ENCODE measurements at places on chromosomes 1 and 21. TPM values are rescaled to one million over a fixed set of nuclear protein-coding genes. Genes with fewer than 3 reads are reported as not detected.
A peak's percentile ranks its signal among the peaks of the same experiment; 100 is the strongest.

DNA sequence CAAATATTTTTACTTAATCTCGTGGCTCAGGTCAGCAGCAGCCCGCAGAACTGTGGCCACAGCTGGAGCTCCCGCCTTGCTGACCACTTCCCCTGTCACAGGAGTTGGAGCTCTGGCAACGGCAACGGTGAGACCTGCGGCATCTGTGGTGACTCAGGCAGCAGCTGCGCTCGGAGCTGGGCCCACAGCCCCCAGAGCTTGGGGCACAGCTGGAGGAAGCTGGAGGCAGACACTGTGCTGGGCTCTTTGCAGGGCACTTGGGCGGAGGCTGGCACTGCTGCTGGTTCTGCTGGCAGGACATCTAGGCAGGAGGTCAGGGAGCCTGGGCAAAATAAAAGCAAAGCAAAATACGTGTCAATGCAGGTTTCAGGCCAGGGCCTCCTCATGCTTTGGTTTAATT, at the start of gene LCE3A:
Gene LCE3A (minus strand): TSS at position 301 of the 400 bp plus-strand sequence. CDS start 0 bp downstream, at position 301.
- peaks cover 11% of the 10 kb centered on the region for H3K27me3 ChIP-seq
- no peak within 1 kb of the TSS for H3K27ac ChIP-seq
- no peaks in the 10 kb centered on the region for H3K36me3 ChIP-seq

AADACL4 gene
- not detected for total RNA-seq

DNA sequence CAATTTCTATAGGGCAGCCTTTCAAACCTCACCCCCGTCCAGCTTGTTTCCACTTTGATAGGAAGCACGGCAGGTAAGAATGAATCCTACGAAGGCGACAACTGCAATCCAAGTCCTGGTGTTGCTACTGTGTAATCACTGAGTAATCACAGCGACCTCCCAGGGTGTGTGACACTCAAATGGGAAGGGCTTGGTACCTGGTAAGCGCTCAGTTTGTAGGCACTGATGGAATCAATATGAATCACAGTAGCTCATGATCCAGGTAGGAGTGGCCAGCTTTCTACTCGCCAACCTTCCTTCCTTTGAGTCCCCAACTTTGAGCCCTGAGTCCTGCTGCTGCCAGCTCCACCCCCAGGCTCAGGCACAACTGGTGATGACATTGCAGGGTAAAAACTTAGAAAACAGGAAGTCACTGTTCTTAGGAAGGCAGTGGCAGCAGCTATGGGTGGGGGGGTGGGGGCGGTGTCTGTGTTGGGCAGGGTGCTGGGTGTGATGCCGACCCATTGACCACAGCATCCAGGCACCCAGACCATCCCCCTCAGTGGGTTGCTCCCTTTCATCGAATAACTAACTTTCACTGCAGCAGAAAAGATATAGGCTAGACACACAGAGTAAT, 70.7 kb downstream of the CD247 start:
- peaks cover 66% of the 10 kb centered on the region for H3K4me1 ChIP-seq
- DNase-seq = peak; percentile 92
- peak overlapping the region; percentile 79 for H3K4me3 ChIP-seq
- peak overlapping the region; percentile 93 for H3K27ac ChIP-seq

DNA sequence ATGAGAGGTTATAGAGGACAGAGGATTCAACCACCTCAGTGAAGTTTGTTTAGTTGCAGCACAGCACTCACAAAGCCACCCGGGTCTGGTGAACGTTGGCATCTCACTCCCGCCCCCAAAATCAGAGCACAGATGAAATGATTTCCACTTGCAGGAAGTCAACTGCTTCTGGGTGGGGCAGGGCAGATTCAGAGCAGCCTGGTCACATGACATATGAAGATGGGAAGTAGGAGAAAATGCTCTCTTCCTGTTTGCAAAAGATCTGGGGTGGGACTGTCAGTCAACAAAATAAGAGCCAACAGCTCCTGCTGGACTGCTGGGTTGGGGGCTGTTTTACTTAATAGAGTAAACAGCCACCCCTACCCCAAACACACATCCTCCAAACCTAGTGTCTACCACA, 43.2 kb downstream of the LRRC71 start:
- peaks cover 41% of the 10 kb centered on the region for H3K4me1 ChIP-seq
- DNase-seq = peak; percentile 85
- peaks cover 20% of the 10 kb centered on the region for H3K36me3 ChIP-seq
- peak overlapping the region; percentile 19 for H3K27ac ChIP-seq
- peak overlapping the region; percentile 79 for H3K4me3 ChIP-seq
- peaks cover 20% of the 10 kb centered on the region for H3K27me3 ChIP-seq

DNA sequence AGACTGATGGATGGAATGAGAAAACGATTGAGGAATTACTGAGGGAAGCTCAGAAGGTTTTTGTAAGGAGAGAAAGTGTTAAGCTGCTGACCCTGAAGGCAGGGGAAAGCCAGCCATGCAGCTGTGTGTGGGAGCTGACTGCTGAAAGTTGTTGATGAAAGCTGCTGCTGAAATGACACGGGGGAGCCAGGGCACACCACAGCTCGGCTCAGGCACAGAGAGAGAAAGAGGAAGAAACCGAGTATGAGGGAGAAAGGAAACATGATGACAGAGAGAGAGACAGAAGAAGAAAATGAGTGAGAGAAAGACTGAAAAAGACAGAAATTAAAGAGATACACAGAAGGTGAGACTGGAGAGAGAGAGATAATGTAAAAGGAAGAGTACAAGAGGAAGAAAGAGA, 115.5 kb downstream of the LRRC53 start:
- H3K36me3 ChIP-seq = no peaks in the 10 kb centered on the region
- no peak overlapping the region for H3K4me3 ChIP-seq
- no peaks in the 10 kb centered on the region for H3K27me3 ChIP-seq
- no peak overlapping the region for H3K27ac ChIP-seq
- H3K4me1 ChIP-seq = no peaks in the 10 kb centered on the region

- H3K4me1 ChIP-seq = peaks cover 58% of the 10 kb centered on the region
- no peak overlapping the region for H3K27ac ChIP-seq
- no peaks in the 10 kb centered on the region for H3K27me3 ChIP-seq
- H3K36me3 ChIP-seq = peaks cover 52% of the 10 kb centered on the region
- DNase-seq = no peak
- no peak overlapping the region for H3K4me3 ChIP-seq
Observed at GRCh38 chr1:113942527-113942926, 13.4 kb downstream of the HIPK1 start.

- peaks cover 4% of the 10 kb centered on the region for H3K36me3 ChIP-seq
- H3K27me3 ChIP-seq = no peaks in the 10 kb centered on the region
- peaks cover 6% of the 10 kb centered on the region for H3K4me1 ChIP-seq
- no peak overlapping the region for H3K4me3 ChIP-seq
Observed at GRCh38 chr1:19066248-19066873, 109.9 kb upstream of the IFFO2 start.

DNA sequence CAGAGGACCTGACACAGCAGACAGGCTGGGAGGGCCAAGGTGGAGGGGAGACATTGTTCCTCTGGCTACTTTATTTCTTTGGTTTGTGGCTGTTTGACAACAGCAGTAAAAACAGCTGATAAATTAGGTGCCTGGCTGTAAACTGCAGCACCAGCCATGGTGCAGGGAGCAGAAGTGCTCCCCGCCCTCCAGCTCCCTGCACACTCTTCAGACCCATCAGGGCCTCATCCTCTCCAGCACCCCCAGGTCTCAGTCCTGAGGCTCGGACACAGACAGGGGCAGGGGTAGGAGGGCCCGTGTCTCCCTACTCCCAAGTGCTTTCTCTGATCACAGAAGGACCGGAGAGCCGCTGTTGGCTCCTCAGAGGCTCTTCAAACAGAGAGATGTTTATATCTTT, 17.7 kb upstream of the LRRN2 start:
- no peaks in the 10 kb centered on the region for H3K36me3 ChIP-seq
- DNase-seq = no peak
- no peak overlapping the region for H3K27ac ChIP-seq
- no peak overlapping the region for H3K4me3 ChIP-seq
- H3K27me3 ChIP-seq = peaks cover 5% of the 10 kb centered on the region

OR2L2 gene
- 0.07 TPM for total RNA-seq

- no peak overlapping the region for H3K27ac ChIP-seq
- H3K27me3 ChIP-seq = peaks cover 18% of the 10 kb centered on the region
Observed at GRCh38 chr21:31583498-31583897, 76.0 kb upstream of the SOD1 start.

DNA sequence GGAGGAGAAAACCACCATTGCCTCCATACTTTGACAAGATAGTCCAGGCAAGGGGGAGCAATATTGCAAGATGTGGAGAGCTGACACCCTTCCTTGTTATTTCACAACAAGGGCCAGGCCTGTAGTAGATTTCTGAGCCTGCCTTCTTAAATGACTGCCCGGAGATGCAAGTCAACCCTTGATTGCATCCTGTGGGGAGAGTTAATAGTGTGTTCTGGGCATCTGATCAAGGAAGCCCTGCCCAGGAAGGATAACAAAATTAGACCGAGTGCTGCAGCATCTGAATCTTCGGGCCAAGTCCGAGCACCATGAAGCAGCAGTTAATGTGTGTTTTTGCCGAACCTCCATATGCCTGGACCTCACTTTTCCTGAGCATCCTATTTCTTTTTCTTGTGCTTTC, 382.3 kb downstream of the PRDM2 start:
- no peak overlapping the region for H3K27ac ChIP-seq
- no peaks in the 10 kb centered on the region for H3K4me1 ChIP-seq
- no peak overlapping the region for H3K4me3 ChIP-seq
- no peak for DNase-seq
- H3K36me3 ChIP-seq = no peaks in the 10 kb centered on the region

DNA sequence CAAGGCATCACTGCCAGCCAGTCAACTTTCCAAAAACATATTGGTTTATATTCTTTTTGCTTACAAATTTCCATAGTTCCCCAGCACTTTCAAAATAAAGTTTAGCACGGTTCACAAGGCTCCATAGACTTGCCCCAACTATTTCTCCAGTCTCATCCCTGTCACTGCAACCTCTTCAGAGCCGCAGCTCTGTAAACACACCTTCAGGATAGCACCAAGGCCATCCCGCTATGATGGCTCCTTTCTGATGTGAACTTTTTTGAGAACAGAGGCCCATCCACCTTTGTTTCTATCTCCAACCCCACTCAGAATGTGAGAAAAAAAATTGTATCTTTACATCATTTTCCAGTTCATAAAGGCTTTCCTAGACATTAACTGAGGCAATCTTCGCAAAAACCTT, 26.3 kb downstream of the PGM1 start:
- H3K4me1 ChIP-seq = peaks cover 4% of the 10 kb centered on the region
- no peaks in the 10 kb centered on the region for H3K27me3 ChIP-seq
- no peaks in the 10 kb centered on the region for H3K36me3 ChIP-seq
- no peak overlapping the region for H3K27ac ChIP-seq
- DNase-seq = no peak

DNA sequence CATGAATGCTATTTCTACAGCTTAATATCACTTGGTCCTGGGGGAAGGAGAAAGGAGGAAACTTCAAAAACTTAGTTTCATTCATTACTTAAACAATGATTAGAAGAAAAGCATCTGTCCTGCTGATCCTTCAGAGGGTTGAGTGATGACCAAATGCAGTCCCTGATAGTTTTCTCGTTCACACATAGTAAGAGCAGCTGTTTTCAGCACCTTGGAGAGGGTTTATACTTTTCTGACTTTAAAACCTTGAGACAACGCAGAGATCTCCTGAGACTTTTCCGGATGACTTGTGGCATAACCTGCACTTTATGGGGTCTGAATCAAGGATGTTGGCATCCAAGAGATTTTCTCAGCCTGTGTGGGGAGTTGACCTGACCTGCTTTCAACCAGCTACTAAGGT, 94.0 kb upstream of the KCND3 start:
- DNase-seq = no peak
- no peak overlapping the region for H3K4me3 ChIP-seq
- H3K4me1 ChIP-seq = no peaks in the 10 kb centered on the region
- no peak overlapping the region for H3K27ac ChIP-seq
- no peaks in the 10 kb centered on the region for H3K36me3 ChIP-seq

DNA sequence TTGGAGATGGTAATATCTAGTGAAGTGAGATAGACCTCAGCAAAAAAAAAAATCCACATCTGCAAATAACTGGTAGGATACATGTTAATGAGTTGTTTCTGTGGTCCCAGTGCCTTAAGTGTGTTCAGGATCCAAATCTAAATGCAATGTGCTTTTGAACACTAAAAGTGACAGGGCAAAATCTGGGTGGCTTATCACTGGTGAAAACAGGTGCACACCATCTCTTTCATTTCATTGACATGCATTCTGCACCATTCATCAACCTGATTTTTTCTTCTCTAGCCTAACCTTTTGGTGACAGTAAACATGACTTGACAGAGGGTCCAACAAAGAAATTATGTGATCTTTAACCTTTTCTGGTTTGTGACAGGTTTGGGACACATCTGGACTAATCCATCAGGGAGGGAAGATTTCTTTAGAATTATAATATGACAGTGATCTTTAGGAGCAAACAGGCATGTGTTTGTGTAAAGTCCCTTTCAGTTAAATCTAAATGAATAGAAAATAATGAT, 201.6 kb upstream of the NEGR1 start:
- no peaks in the 10 kb centered on the region for H3K4me1 ChIP-seq
- H3K27me3 ChIP-seq = no peaks in the 10 kb centered on the region
- H3K36me3 ChIP-seq = no peaks in the 10 kb centered on the region
- no peak overlapping the region for H3K27ac ChIP-seq
- no peak for DNase-seq

FUCA1 gene
- 3.4 TPM for total RNA-seq

DNA sequence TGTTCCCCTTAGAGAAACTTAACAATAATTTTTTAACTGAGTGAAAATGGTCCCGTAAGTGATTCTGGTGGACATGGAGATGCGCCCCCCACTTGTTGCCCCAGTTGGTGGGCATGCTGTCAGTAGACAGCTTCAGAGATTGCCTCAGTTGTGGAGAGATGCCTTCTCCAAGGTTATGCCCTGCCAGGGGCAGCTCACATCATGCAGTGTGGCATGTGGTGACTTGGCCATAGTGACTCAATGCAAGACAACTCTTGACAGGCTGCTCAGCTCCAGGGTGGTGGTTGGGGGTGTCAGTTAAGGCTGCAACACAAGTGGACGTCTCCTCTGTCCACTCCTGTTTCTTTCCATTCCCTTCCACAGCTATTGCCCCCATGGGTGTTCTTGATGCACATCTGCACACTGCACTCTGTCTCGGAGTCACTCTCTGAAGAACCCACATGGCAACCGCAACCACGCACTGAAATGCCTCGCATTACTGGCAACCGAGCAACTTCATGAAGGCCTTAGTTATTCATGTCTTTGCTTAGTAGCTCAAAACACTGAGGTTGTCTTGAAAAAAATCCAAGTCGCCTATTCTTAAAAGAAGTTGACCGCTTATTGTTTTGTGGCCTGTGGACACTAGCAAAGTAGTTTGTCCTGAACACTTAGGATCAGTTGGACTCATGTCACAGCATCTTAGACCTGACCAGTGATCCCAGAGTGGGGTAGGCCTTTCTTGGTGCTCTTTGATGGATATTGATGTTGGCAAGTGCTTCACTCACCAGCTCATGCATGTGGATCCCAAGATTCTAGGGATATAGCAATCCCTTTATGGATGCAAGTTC, 54.8 kb upstream of the USP1 start:
- H3K27me3 ChIP-seq = no peaks in the 10 kb centered on the region
- H3K4me3 ChIP-seq = no peak overlapping the region
- DNase-seq = no peak
- no peaks in the 10 kb centered on the region for H3K4me1 ChIP-seq

HPDL gene
- total RNA-seq = 39.8 TPM

DNA sequence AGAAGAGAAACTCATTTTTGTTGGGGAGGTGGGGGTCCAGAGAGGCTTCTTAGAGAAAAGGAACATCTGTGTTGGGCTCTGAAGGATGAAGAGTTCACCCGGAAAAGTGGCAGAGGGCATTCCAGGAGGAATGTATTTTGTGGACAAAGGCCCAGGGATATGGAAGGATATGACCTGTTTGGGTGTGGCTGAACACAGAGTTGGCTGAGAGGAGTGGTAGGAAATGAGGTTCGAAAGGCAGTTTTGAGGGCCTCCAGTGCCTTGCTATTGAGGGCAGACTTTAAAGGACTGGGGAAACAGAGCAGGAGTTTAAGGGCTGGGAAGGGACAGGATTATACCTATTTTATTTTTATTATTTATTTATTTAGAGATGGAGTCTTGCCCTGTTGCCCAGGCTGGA, 27.3 kb upstream of the WASF2 start:
- H3K27ac ChIP-seq = no peak overlapping the region
- no peak for DNase-seq
- peaks cover 33% of the 10 kb centered on the region for H3K4me1 ChIP-seq
- no peak overlapping the region for H3K4me3 ChIP-seq
- no peaks in the 10 kb centered on the region for H3K27me3 ChIP-seq
- H3K36me3 ChIP-seq = no peaks in the 10 kb centered on the region
